HCEC 1CT (cell line): ENCODE measurements at places on chromosomes 1 and 21.

GRCh38 chr1:108780937-108781574, 34.6 kb downstream of the STXBP3 start:
- no peak for DNase-seq

GRCh38 chr1:210250665-210250997, 18.0 kb downstream of the SERTAD4 start:
- DNase-seq, result no peak

GRCh38 chr1:33986390-33987095, 122.7 kb downstream of the HMGB4 start:
- peak; percentile 64 for DNase-seq

DNA sequence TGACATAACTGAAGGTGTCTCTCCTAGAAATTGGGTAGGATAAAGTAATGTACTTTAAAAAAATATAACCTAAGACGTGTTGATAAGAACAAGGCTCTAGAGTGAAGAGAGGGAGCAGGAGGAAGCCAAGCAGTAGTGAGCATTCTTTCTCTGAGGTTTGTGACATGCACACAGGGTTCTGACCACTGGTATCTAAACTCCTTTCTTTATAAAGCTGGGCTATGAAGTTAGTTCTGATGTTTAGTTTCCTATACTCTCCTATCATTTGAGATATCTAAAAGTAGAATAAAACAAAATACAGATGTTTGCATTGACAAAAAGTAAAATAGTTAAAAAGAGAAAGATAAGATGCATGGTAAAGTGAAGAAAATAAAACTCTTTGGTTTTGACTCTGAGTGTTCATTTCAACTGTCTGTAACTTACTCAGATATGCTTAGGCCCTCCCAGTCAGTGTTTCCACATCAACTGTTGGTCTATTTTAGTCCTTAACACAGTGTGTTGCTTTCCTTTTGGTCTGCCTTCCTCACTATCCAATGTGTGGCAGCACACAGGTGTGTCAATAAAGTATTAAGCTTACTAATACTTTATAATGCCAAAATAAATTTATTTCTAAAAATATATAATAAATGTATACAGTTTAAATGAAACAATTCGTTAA, 543.5 kb downstream of the PTPRC start:
- DNase-seq, result no peak

DNA sequence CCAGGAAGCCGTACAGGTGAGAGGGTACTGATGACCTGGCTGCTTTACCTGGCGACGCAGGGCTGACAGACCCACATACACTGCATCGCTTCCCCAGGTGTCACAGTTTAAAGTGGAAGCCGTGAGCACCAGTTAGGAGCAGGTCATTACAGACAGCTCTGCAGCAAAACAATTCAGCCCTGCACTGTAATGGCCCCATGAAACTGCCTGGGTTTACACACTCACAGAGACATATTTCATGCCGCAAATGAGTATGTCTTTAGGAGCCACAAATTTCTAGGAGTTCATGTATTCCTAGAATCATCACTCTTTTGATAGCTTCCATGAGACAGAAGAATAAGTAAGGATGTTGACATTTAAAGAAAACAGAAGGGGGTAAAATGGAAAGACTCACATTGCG, 723.1 kb downstream of the MATN1 start:
- DNase-seq, result no peak

DNA sequence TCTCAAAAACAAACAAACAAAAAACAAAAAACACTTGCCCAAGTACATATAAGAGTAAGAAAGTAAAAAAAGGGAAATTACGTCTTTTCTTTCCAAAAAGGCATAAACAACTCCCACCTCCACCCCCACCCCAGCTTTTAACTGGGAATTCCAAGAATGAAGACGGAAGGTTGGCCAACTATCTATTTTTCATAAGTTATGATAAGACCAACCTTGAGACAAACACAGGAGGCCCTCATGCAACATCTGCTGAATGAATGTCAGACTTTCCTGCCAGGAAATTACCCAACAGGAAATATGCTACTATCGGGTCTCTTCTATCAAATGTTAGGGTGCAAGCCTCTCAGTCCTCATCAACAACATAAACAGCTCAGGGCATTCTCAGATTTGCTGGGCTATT, 1.9 kb downstream of the BSDC1 start:
- no peak for DNase-seq

DNA sequence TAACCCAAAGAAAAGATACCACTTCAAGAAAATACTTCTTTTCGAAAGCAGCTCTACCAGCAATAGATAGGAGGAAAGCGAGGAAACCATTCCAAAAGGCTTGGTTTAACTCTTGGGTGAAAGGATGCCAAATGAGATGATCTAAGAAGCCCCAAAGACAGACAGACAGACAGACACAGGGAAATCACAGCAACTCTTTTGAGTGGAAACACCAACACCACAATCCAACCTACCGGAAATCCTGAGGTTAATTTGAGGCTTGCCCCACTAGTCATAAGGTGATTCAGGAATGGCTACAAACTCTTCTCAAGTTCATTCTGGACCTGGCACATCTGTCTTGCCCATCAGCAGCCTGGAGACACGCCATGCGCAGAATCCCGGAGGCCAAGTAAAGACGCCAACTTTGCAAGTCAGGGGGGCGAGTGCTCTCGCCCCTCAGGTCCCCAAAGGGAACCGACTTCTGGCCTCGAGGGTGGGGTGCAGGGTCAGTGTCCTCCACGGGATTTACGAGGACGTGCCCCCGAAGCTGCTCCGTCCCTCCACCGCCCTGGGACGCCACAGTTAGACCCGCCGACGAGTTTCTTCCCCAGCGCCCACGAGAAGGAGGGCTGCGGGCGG, 778 bp downstream of the EVI5 start:
- peak; percentile 64 for DNase-seq

- DNase-seq, result peak; percentile 44
Measured at GRCh38 chr1:170661646-170662411, 2.1 kb upstream of the PRRX1 start.

DNA sequence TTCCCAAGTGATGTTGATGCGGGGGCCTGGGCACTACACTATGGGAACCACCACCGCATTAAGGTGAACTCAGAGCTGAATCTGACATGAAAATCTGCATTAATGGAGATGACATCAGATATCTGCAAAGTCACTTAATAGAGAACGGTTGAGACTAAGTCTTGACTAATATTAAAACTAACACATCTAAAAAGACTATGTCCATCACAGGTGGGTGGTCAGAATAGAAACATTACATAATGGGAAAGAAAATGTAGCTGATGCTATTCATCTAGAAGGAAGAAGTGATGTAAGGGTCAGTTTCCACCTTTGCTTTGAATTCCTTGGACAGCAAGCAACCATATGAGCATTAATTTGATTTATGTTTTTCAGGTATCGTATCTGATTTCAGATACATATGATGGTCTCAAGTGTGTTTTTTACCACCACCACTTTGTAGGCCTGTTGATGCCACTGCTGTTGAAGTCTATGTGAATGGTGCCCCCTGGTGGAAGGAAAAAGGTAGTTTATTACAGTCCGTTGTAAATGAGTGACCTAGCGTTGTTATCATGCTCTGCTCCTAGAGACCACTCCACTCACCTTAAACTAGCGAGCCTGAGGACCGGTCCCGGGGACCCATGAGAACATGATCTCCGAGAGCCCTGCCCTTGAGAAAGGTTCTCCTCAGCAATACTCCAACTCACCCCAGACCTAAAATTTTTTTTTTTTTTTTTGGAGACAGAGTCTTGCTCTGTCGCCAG, 73.5 kb downstream of the BACH1 start:
- DNase-seq, result peak; percentile 64

- DNase-seq, result peak; percentile 38
Measured at GRCh38 chr1:232011961-232012360, 385.4 kb downstream of the DISC1 start.

- no peak for DNase-seq
Measured at GRCh38 chr1:3530926-3531818, 76.7 kb downstream of the ARHGEF16 start.

DNA sequence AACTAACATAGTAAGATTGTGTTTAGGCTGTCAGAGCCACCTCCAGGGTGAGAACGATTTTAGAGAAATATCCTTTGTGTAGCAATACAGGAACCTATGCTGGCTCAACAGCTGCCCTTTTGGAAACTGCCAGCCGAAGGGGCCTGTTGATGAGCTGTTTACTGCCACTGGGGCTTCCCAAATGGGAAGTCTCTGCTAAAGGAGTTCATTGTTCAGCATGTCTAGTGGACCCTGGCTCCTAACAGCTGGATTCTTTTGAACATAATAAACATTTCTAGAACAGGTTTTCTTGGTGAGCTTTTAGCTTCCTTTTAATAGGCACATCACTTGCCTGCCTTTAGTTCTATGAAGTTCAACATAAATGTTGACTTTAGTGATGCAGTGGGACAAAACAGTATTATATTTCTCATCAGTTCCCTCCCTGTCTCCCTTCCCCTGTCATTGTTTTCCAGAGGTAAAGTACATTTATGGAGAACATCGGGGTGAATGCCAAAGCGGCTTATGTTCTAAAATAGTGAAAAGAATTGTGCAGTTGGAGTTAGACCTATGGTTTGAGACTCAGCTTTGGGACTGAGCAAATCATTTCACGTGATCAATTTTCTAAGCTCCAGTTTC, 57.4 kb downstream of the UCK2 start:
- no peak for DNase-seq

DNA sequence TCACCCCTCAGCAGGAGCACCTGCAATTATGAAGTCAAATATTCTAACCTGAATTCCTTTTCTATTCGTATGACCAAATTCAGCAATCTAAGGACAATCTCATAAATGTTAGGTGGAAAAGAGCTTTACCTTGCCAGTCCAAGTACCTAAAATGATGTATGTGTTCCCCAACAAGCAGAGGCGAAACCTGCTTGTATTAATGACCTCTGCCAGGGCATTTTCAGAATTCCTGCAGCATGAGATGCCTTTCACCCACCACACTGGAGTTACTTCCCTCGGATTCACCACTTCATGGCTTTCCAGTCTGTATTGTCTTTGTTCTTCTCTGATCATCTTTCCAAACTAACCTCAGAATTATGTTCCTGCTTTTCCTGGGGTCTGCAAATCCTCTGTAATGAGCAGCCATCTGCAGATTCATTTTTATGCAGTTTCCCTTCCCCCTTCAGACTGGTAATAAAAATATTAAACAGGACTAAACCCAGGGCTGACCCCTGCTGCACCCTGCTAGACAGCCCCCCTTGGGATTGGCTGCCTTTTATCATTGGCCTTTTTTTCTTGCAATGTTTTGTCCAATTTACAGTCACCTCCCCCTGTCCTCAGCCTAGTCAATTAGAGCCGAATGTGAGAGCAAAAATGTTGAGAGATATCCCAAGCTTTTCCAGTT, 26.6 kb upstream of the CASQ2 start:
- no peak for DNase-seq

DNA sequence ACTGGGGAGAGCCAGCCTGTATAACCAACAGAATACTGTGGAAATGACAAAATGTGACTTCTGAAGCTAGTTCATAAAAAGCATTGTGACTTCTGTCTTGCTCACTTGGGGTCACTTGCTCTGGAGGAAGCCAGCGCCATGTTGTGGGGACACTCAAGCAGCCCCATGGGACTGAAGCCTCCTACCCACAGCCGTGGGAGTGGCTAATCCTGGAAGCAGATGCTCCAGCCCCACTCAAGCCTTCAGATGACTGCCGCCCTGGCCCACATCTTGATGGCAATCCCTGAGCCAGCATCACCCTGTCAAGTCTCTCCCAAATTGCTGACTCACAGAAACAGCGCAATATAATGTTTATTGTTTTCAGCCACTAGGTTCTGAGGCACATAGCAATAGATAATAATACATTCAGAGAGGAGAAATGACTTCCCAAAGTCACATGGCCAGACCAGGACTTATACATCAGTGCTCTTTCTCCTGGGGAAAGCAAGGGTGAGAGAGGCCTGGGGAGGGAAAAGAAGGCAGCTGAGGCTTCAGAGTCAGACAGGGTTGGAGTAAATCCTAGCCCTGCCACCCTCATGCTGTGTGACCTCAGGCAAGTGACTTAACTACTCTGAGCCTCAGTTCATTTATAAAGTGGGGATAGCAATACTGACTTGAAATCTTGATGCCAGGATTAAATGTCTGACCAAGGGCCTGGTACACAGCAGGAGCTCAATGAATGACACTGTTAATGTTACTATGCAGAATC, 5.0 kb upstream of the TNFRSF8 start:
- DNase-seq, result no peak

DNA sequence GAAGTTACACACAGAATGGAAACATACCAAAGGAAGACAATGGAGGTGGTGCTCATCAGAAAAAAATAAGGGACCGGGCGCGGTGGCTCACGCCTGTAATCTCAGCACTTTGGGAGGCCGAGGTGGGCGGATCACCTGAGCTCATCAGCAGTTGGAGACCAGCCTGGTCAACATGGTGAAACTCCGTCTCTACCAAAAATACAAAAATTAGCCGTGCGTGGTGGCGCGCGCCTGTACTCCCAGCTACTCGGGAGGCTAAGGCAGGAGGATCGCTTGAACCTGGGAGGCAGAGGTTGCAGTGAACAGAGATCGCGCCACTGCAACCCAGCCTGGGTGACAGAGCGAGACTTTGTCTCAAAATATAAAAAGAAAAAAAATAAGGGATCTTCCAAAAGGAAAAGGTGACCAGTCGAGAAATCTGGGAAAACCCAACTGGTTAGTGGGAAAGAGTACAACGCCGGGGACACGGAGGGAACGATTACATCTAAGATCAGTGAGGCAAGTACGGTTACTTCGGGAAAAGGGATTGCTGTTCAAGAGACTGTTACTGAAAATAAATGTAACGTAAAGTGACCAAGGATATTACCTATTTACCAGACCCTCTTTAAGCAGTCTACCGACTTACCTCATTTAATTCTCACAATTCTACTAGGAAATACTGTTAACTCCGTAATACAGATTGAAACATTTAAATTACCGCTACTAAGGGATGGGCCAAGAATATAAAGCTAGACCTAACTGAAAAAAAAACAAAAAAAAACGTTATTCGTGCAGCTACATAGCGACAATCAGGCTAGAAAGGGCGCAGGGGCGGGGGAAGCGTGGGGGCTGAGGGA, 822 bp downstream of the CCT3 start:
- no peak for DNase-seq

GRCh38 chr1:203351037-203351625, at the start of gene FMOD:
Gene FMOD (minus strand): TSS chr1:203351122. CDS start chr1:203348270, 2,852 bp downstream.
- no peak for DNase-seq

- DNase-seq, result no peak
Measured at GRCh38 chr1:102941366-102941947, 166.9 kb downstream of the COL11A1 start.

DNA sequence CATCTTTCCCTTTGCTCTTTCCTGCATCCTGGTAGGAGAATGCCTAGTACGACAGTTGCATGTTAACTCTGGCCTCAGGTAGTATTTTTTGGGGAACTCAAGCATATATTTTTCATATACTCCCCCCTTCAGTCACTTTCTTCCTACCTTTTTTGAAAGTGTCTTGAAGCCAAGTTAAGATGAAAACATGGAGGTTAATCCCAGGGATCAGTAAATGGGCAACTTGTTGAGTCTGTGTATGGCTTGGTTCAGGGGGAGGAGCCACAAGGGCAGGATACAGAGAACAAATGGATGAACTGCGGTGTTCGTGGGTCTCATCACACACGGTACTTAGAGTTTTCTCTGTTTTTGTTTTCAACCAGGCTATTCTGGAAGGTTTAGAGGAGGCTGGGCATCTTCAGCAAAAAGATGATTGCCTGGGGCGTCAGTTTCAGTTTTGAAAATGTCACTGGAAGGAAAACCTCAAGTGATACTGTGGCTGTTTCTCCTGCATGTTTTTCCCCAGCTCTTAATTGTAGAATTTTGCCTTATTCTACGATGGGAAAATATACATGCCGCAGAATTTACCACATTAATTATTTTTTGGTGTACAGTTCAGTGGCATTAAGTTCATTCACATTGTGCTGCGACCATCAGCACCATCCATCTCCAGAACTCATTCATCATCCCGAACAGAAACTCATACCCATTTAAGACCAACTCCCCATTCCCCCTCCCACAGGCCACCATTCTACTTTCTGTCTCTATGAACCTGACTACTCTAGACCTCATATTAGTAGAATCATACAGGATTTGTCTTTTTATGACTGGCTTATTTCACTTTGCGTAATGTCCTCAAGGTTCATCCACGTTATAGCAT, 71.5 kb downstream of the MAP10 start:
- no peak for DNase-seq
